Activated T-helper 2 cell treated with anti-CD3 and anti-CD28 coated beads, Interferon-gamma antibody, Interleukin-2, Interleukin-4, amounts not matched to agents 10 μg/mL and 5 μg/mL and 100 μg/mL, durations not matched to agents 14 hours and 24 hours and 36 hours (primary cell): ENCODE measurements at places on chromosomes 2 and 18.

DNA sequence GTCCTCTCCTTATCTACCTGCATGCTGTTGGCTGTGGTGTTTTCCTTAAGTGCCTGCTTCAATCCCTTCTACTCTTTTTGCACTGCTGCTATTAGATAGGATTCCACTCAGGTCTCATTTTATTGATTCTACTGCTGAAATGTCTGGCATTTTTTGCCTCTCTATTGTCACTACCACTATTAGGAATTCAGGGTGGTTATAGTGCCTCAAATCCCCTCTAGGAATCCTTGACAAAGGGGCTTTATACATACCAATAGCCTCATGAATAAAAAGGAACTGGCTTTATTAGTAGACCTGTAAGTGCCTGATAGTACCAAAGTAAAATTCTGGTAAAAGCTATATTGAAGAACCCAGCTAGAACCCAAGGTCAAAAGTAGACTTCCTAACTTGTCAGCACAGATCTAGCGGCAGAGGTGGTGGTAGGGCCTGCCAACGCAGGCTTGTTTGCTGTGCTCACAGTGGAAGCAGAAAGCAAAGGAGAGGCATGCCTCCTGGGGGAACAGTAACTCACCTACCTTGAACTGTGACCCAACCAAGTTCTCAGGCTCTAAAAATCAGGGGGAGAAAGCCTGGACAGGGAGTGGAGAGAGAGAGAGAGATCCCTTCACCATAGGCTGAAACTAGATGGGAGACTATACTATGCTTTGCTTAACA, 200.8 kb downstream of the RAB3GAP1 start:
- DNase-seq = no peak

- DNase-seq = no peak
Observed at GRCh38 chr2:9284521-9285297, 78.1 kb downstream of the ASAP2 start.

DNA sequence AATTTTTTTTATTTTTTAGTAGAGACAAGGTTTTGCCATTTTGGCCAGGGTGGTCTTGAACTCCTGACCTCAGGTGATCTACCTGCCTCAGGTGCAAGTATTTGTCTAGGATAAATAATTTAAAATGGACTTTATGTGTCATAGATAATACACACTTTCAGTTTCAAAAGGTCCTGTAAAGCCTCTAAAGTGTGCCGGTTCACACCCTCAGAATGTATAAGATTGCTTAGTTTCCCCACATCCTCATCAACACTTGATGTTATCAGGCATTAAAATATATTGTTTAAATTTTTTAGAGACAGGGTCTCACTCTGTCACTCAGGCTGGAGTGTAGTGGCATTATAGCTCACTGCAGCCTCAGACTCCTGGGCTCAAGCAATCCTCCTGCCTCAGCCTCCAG, 170.5 kb downstream of the ANKRD44 start:
- DNase-seq = no peak

DNA sequence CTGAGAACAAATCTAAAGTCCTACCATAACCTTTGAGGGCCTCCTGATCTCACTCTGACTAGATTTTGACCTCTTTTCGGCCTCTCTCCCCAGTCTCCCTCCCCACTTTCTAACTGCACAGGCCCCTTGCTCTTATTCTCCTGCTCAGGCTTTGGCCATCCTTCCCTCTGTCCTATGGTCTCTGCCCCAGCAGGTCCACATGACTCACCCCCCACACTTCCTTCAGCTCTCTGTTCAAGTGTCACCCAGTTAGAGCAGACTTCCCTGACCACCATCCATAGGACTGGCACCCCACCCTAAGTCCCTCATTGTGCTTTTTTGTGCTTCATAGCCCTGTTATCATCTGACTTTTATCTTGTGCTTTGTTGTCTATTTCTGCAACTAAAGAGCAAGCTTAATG, 41.2 kb upstream of the NT5C1B start:
- no peak for DNase-seq

DNA sequence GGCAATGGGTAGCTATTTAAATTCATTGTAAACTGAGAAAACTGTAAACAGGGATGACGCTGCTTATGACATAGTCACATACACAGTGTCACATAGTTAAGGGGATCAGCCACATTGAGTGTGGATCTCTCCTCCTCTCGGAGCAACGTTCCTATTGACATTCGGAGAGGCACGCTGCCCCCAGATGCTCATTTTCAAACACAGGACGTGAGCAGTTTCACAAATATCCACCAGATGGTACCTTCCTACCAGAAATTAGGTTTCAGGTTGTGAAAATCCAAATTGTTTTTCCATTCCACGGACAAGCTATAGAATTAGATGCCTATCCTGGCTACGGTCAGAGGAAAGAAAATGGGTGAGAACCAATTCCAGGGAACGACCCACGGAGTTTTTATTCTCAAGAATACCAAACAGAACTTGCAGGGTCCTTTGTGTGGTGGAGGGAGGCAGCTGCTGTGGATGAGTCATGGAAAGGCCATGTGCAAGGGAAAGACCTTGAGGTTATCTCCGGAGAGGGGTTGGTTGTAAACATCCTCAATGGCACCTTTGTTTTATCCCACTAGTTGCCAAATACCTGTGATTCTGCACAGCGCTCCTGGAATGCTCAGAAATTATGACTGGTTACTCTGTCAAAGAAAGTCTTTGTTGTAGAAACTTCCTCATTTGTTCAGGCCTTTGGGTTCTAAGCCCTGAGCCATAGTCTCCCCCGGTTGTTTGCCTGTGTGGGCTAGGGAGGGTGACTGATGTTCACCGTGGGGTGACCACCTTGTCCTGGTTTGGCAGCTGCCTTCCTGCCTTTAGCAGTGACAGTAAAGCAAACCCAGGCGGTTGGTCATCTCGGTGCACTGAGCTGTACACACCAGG, 88.0 kb downstream of the ACTR3 start:
- DNase-seq = no peak

- no peak for DNase-seq
Observed at GRCh38 chr18:36329684-36330434, 32.3 kb downstream of the FHOD3 start.

- DNase-seq = peak; percentile 14
Observed at GRCh38 chr2:118032169-118033013, 18.5 kb upstream of the CCDC93 start.

DNA sequence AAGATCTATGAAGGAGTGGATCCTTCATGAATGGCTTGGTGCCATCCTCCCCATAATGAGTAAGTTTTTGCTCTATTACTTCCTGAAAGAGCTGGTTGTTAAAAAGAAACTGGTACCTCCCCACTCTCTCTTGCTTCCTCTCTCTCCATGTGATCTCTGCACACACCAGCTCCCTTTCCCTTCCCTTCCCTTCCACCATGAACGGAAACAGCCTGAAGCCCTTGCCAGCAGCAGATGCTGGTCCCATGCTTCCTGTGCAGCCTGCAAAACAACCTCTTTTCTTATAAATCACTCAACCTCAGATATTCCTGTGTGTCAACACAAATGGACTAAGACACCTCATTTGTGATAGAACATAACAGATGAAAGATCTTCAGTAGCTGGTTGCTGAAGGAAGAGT, 303.5 kb upstream of the ACVR2A start:
- no peak for DNase-seq

GRCh38 chr2:157324331-157324843, 1.2 kb downstream of the ERMN start:
- no peak for DNase-seq

- no peak for DNase-seq
Observed at GRCh38 chr2:115199966-115200365, 757.5 kb downstream of the DPP10 start.

DNA sequence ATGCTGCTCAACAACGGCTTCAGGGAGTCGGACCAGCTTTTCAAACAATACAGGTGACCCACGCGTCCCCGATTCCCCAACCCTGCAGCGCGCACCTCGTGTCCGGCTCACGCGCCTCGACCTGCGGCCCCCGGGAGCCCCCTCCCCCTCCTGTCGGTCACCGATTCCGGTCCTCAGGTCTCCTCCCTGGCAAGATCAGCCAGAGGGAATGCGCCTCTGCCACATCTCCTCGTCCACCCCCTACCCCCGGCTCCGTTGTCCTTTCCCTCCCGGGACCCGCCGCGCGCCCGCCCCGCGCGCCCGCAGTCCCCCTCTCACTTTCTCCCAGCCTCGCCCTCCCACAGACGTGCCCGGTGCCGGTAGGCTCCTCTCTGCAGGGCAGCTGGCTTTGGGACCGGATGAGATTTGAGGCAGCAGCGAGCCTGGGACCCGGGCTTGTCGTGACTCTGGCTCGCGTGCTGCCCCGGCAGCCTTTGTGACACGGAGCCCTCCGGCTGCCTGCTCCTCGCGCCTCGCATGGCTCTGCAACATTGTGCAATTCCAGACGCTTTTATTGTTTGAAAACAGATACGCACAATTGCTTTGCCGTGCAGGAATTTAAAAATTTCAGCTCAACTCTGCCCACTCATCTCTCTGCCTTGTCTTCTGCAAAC, 558 bp downstream of the TTC39C start:
- peak; percentile 44 for DNase-seq

DNA sequence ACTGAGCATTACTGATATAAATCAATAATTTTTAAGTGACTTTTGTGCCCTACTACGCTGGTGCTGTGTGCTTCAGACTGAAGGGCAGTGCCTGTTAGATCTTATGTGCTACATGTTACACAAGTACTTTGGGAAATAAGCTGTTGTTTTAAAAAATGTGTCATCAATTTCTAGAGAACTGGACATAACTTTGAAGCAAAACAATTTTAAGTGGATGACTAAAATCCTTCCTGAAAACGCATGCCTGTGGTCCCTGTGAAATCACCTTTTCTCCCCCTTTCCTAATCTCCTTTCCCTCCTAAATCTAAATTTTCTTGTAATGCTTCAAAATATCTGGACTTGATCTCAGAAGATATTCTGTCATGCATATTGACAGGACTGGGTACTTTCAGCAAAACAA, 7.1 kb upstream of the IL1RL1 start:
- no peak for DNase-seq

GRCh38 chr2:177392373-177393202, at the start of gene AGPS:
AGPS (plus strand) TSS chr2:177392773; CDS start chr2:177392790, 17 bp downstream.
- peak; percentile 79 for DNase-seq

DNA sequence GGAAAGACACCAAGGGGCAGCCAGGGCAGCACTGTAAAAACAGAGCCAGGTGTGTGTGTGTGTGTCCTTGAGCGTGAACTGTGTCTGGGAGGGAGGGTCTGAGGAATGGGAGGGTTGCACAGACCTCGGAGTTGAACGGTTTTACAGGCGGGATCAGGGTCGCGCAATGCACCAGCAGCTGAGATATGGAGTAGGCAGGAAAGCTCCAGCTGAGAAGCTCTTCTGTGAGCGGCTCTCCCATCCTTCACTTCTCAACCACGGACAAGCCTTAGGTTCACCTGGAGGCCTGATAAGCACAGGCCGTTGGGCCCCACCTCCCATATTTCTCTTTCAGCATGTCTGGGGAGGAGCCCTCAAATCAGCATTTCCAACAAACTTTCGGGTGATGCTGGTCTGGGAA, 12.1 kb downstream of the SERTAD2 start:
- no peak for DNase-seq

DNA sequence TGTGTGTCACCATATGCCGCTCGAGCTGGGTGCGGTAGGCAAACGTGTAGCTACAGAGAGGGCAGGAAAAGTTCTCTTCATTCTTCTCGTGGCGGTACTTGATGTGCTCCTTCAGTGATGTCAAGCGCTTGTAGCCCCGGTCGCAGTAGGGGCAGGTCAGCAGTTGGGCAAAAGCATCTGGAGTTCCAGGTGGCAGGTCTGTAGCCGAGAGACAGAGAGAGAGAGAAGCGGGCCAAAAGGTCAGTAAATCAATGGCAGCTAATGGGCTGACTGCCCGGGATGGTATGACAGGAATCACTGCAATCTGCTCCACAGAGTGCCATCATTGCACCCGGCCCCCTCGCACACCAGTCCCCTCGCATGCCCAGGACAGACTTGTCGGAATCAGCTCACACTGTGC, 116.0 kb downstream of the ZEB2 start:
- DNase-seq = no peak

- DNase-seq = no peak
Observed at GRCh38 chr18:25832001-25832604, 258.3 kb downstream of the SS18 start.

DNA sequence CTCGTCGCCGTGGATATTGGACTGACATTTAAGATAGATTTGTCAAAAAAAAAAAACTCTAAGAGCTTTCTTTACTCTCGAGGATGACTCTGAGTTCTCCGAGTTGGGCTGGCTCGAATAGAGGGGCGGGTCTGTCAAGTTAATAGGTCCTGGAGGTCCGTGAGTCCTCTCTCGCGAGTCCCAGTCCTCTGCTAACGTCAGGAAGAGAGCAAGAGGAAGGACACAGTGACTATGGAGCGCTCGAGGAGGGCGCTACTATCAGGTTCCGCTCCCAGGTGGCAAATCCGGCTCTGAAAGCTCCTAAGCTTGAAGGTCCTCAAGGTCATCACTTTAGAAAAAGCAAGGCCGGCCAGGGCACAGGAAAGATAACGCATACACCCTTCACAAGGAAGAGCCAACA, 404 bp upstream of the AKAIN1 start:
- DNase-seq = no peak

- DNase-seq = no peak
Observed at GRCh38 chr2:16578081-16578480, 87.6 kb downstream of the CYRIA start.

GRCh38 chr2:139946690-139947089, 1166.5 kb upstream of the NXPH2 start:
- DNase-seq = no peak

DNA sequence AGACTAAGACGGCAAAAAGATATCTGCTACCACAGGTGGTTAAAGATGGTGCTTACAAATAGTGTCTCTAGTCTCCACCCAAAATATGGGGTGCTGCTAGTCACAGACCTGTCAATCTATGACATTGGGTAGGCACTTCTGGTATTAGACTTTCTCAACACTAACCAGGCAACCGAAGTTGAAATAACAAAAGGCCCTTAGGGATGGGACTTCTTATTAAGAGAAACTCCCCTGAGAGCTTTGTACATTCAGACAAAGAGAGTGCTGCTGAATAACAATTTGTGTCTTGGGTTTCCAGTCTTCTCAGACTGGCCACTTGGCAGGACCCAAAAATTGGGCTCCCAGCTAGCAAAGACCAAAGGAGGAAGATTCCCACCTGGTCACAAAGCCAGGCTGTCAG, 310.0 kb downstream of the CNTNAP5 start:
- DNase-seq = no peak

DNA sequence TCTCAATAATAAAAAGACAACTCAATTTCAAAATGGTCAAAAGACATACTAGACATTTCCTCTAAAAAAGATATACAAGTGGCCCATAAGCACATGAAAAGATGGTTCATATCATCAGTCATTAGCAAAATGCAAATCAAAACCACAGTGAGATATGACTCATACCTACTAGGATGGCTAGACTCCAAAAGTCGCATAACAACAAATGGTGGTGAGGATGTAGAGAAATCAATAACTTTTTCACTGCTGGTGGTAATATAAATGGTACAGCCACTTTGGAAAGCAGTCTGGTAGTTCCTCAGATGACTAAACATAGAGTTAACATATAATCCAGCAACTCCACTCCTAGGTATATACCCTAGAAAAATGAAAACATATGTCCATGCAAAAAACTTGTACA, 242.3 kb upstream of the NOL4 start:
- no peak for DNase-seq

- DNase-seq = no peak
Observed at GRCh38 chr2:231394211-231395141, 1.0 kb upstream of the B3GNT7 start.
